Body of pancreas (tissue), 4 donors: ENCODE measurements at places on chromosomes 4 and X. TPM values are rescaled to one million over a fixed set of nuclear protein-coding genes. Genes with fewer than 3 reads are reported as not detected.

- DNase-seq = no peak
Measured at GRCh38 chr4:73832651-73833237, 3.7 kb upstream of the CXCL6 start.

DNA sequence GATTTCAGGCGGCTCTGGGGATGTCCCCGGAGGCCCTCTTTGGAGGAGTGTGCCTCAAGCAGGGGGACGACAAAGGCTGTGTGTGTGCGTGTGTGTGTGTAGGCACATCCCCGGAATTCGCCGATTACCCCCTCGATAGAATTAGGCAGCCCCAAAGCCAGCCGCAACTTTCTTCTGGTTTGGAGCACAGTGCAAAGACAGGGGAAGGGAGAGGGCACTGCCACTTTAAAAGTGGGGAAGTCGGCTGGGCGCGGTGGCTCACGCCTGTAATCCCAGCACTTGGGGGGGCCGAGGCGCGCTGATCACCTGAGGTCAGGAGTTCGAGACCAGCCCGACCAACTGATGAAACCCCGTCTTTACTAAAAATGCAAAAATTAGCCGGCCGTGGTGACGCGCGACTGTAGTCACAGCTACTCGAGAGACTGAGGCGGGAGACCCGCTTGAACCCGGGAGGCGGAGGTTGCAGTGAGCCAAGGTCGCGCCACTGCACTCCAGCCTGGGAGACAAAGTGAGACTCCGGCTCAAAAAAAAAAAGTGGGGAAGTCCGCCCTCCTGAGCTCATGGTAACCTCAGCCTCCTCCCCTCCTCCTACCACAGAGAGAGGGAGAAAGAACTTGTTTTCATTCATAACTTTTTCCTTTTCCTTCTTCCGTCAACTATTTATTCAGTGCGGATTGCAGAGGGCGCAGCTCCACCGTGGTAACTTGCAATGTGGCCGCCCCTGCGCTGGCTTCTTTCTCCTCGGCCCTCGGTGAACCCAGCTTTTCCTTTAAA, 2.4 kb downstream of the SPRY1 start:
- DNase-seq = peak; percentile 65

PPP2R3B gene
- 5.6 TPM for total RNA-seq

- no peak for DNase-seq
Measured at GRCh38 chrX:121036137-121036536, 11.3 kb upstream of the GLUD2 start.

DNA sequence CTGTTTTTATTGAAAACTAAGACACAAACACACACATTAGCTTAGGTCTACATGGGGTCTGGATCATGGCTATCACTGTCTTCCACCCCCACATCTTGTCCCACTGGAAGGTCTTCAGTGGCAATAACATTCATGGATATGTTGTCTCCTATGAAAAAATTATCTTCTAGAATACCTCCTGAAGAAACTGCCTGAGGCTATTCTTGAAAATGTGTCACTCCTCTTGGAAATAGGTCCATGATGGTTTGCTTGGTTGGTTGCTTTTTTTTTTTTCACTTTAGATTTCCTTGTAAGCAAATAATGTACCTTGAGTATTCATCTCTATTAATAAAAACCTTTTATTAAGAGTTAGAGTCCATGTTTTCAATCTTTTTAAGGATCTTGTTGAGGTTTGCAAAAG, 195.3 kb upstream of the PDE5A start:
- no peak for DNase-seq

DNA sequence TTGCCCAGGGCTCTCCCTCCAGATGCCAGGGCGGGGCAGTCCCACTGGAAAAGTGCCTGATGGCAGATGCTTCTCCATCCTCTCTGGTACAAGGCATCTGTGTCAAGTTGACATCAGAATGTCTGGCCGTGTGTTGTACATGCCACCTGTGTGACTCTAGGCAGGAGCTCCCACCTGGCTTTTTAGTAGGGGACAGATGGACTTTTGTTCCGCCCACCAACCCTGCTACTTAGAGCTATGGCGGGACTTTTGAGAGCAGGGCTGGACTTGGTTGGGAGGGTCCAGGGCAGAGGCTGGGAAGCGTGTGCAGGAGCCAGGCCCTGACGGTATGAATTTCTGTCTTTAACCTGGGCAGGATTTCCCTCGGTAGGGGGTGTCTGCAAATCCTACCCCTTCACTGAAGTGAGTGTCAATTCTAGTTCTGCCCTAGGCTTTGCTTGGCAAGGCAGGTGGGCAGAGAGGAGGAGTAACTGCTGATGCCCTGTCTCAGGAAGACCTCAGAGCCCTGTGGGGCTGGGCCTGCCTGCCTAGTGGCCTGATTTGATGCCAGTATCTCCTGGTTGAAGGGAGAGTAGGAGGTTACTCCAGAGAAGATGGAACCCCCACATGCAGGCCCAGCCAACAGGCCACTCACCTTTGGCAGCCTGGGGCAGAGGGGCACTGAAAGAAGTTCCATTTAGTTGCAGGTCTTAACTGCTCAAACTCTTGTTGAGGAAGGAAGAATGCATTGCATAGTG, 99.1 kb downstream of the PJA1 start:
- no peak for DNase-seq

- DNase-seq = no peak
Measured at GRCh38 chrX:122625821-122626220, 558.3 kb upstream of the GRIA3 start.

DNA sequence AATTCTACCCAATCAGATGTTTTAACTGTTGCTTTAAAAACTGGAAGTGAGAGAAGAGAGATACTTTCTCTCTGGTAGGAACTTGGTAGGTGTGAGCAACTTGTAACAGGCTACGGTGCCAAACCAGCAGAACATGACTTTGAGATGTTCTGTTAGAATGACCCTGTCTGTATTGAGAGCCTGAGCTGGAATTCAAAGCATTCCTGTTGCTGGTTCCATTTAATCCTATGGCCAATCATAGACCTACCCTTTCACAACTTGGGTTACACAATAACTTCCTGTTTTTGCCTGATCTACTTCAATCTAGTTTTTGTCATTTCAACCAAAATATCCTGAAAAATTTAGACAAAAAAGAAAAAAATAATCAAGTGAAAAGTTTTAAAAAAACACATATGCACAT, 1.7 kb upstream of the PRRG1 start:
- DNase-seq = no peak

DNA sequence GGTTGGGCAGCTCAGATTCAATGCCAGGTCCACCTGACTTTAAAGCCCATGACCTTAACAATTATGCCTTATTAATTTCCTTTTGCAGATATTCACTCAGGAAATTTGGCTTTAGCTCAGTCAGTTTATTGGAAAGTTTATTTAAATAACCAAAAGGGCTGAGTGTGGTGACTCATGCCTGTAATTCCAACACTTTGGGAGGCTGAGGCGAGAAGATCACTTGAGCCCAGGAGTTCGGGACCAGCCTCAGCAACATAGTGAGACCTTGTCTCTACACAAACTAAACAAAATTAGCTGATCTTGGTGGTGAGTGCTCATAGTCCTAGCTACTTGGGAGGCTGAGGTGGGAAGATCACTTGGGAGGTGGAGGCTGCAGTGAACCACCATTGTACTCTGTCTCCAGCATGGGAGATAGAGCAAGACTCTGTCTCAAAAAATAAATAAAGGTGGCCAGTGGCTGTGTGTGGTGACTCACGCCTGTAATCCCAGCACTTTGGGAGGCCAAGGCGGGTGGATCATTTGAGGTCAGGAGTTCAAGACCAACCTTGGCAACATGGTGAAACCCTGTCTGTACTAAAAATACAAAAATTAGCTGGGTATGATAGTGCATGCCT, 43.3 kb downstream of the RHOH start:
- DNase-seq = no peak

GRCh38 chr4:180028682-180029081, 2214.5 kb upstream of the TENM3 start:
- DNase-seq = peak; percentile 14

- no peak for DNase-seq
Measured at GRCh38 chr4:3670521-3671519, 95.4 kb upstream of the ADRA2C start.

DNA sequence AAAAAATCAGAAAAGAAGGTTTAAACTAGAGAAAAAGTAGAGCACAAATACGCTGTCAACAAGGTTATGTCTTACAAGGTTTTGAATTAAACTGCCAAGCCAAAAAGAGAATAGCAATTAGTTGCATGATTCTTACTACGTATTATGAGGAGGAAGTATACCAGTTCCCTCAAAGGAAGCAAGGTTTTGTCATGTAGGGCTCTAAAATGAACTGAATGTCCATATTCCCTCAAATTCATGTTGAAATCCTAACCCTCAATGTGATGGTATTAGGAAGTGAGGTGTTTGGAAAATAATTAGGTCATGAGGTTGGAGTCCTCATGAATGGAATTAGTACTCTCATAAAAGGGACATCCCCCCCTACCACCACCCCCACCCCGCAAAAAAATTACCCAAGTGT, 201.0 kb downstream of the FBXW7 start:
- DNase-seq = no peak

- peak; percentile 33 for DNase-seq
Measured at GRCh38 chr4:44629280-44629866, 22.1 kb downstream of the YIPF7 start.

AFF2 gene
- total RNA-seq = 2.1 TPM

CT45A5 gene
- not detected for total RNA-seq

- DNase-seq = no peak
Measured at GRCh38 chr4:132488555-132488954, 660.5 kb upstream of the PCDH10 start.

DNA sequence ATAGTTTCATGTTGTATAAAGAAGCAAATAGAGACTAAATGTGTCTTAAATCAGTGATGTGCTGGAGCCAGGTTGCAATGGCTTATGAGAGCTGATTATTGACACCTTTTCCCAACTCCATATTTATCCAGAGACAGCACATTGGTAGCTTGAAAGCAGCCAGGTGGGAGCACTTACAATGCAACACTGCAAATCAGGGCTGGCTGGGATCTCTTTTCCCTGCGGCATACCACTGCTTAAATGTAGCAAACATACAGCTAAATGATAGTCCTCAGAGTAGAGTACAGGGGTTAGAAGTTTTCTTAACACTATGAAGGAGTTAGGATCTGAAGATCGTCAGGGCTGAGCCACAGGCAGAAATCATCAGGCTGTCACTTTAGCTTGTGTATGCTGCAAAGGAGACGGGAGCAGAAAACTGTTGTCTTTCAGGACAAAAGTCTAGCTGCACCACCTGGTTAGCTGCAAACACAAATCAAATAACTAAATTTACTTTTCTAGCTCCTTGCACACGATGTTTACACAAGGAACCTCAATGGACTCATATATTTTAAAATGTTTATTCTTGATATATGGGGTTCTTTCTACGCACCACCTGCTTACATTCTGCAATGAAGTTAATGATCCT, 527.3 kb downstream of the TLL1 start:
- no peak for DNase-seq

GRCh38 chr4:82780752-82781231, 17.8 kb downstream of the SCD5 start:
- DNase-seq = peak; percentile 89

GYPA gene
- not detected for total RNA-seq

DNA sequence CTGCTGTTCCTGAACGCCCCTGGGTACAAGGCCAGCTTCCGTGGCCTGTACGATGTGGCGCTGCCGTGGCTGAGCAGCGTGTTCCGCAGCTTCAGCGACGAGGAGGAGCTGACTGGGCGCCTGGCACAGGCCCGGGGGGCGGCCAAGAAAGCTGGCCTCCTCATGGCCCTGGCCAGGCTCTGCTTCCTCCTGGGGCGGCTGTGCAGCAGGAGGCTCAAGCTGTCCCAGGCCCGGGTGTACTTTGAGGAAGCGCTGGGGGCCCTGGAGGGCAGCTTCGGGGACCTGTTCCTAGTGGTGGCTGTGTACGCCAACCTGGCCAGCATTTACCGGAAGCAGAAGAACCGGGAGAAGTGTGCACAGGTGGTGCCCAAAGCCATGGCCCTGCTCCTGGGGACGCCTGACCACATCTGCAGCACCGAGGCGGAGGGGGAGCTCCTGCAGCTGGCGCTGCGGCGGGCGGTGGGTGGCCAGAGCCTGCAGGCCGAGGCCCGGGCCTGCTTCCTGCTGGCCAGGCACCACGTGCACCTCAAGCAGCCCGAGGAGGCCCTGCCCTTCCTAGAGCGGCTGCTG, 28.2 kb downstream of the SH3TC1 start:
- DNase-seq = no peak

DDIT4L gene
- 1.0 TPM for total RNA-seq

DNA sequence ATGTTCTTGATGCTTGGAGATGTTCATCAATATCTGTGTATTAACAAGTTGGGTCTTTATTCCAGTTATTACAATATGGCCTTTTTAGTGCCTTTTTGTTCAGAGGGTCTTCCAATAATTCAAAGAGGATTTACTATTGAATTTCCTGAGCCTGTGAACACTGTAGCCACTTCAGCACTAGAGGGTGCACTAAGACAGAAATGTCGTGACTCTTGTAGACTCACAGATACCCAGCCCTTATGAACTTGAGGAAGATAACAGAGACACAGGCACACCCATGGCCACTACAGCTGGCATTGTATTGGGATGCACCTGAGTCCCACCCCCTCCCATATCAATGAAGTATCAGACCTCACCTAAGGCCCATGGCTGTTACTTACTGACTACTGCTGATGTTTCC, 54.4 kb upstream of the ACTRT1 start:
- no peak for DNase-seq

- DNase-seq = no peak
Measured at GRCh38 chr4:60500810-60501209, 699.3 kb upstream of the ADGRL3 start.

GRCh38 chr4:142238589-142238988, 602.2 kb downstream of the IL15 start:
- DNase-seq = no peak

- peak; percentile 24 for DNase-seq
Measured at GRCh38 chrX:68894513-68895340, 65.9 kb downstream of the EFNB1 start.

DNA sequence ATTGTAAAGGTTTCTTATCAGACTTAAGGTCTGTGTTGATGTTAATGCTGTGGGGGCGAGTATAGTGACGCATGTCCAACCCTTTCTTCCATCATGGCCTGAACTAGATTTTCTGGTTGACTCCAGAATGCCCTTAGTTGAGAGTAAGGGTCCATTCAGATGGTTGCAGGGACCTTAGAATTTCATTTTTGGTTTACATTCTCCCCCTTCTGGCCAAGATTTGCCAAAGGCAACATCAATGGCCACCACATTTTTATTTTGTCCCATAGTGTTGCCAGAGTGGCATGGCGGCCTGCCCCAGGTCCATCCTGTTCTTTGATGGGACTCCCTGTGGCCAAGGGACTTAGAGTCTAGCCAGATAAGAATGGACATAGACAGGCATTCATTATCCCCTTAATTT, 368.5 kb downstream of the GPM6A start:
- DNase-seq = no peak

DNA sequence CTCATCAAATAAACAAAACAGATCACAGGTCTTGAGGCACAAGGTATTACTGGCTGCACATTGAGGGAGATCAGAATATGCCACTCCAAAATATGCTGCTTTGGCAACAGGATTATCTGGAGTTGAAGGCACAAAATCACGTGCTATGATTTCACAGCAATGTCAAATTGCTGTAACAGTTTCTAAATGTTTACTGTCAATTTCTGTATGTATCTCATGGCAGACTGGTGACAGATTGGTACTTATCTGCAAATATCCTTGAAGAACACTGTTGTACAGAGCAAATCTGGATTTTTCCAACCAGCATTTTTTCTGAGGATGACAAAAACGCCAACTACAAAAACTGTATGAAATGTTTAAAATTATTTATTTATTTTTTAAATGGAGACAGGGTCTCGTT, 26.7 kb downstream of the GPR82 start:
- DNase-seq = no peak
